ENCODE measurements at places on chromosomes 6 and 20.

GRCh38 chr20:58054780-58055373, 173.6 kb downstream of the ANKRD60 start:
- peak; percentile 14 for DNase-seq

GRCh38 chr6:108782179-108783041, 65.8 kb upstream of the ARMC2 start:
- peak; percentile 40 for DNase-seq

DNA sequence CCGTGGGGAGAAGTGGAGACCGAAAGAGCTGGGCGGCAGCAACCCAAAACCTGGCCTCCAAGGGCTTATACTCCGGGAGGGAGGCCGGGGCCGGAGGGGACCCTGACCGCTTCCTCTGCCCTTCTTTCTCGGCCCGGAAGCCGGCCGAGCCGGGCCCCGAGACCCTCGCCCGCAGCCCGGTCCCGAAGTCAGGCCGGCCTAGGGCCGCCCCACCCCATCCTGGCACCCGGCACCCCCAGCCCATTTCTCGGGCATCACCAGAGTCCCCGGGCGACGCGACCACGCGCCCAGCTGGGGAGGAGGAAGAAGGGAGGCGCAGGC, 572 bp upstream of the ZDHHC14 start:
- DNase-seq: no peak

- DNase-seq: no peak
Measured at GRCh38 chr6:43942616-43943015, 172.6 kb downstream of the VEGFA start.

GRCh38 chr6:162116902-162117525, 610.6 kb downstream of the PRKN start:
- no peak for DNase-seq

- no peak for DNase-seq
Measured at GRCh38 chr6:20706939-20707485, 172.8 kb downstream of the CDKAL1 start.

- DNase-seq: no peak
Measured at GRCh38 chr6:170202416-170203135, 88.3 kb downstream of the DLL1 start.

- no peak for DNase-seq
Measured at GRCh38 chr6:142838821-142839685, 105.9 kb downstream of the HIVEP2 start.

GRCh38 chr6:144406796-144407195, 121.7 kb downstream of the UTRN start:
- DNase-seq: no peak
